ENCODE measurements at places on chromosomes 12 and 14.

DNA sequence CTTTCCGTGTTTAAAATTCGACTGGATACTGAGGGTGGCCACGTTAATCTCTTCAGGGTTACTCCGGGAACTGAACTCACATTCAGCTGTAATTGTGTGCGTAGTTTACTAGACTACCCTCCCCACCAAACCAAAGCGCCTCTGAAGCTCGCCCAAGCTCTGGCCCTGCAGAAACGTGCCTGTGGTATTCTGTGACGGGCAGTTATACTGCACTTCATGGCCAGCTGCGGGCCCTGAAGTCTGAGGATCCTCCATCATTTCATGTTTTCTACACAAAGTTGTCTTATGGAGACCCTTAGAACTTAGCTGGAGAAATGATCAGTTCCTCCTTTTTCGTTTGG, 688 bp downstream of the ZNF26 start:
- DNase-seq: no peak

- DNase-seq: no peak
Measured at GRCh38 chr14:67532998-67533753, at the start of gene PLEKHH1. PLEKHH1 (plus strand) TSS chr14:67533290; CDS start chr14:67541868, 8,578 bp downstream.

GRCh38 chr12:13817131-13817530, 164.3 kb downstream of the GRIN2B start:
- DNase-seq: no peak

DNA sequence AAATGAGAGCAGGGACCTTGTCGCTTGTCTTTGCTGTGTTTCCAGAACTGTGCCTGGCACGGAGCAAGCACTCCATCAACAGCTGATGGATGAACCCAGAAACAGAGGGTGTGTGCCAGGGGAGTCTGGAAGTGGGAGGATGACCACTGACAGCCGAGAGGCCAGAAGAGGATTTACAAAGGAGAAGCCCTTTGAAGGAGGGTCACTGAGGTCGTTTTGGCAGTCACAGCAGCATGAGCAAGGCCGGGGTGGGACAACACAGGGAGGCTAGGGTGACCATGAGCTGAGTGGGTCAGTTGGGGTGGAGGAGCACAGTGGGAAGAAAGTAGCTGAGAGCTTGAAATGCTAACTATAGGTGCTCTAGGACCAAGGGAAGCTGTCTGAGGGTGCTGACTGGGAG, 199.6 kb downstream of the NTF3 start:
- no peak for DNase-seq

GRCh38 chr12:101671157-101671791, 26.2 kb upstream of the CHPT1 start:
- DNase-seq: no peak

DNA sequence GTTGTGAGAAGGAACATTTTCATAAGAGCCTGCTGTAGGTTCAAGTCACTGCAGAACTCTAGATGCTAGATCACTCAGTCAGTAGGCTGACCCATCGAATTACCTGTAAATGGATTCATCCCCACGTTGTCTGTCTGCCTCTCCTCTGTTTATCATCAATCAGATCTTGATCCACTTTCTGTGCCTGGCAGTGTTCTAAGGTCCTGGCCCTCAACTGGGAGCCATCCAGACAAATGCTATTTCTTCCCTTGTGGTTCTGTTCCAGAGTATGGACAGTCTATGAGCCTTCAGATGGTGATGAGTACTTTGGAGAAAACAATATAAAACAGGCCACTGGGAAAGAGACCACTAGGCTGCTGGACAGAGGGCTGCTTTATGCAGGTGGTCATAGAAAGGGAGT, 699.4 kb upstream of the TMEM132C start:
- DNase-seq: no peak
